ENCODE measurements at places on chromosomes 3 and 15.

DNA sequence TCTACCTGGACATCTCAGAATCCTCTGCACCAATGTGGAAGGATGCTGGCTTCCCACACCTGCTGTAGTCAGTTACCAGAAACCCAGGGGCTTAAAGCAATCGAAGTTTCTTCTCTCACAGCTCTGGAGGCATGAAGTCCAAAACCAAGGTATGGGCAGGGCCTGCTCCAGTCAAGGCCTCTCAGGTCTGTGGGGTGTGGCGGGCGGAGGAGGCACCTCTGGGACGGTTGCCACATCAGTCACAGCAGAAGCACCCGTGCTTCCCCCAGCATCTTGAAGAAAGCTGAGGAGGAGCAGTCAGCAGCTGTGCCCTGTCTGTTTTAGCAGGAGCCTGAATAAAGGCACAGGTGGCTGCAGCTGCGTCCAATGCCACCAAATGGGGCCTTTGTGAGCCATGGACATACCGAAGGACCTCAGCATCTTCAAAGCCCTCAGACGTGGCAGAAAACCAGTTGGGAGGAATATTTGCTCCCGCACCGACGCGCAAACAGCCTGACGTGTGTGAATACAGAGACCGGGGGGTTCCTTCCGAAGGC is 68.9 kb downstream of the TFRC start:
- DNase-seq, result peak; percentile 46

GRCh38 chr3:95036526-95037021 is 973.7 kb downstream of the NSUN3 start:
- no peak for DNase-seq

- no peak for DNase-seq
Observed at GRCh38 chr15:94366781-94367180, 135.4 kb downstream of the MCTP2 start.

DNA sequence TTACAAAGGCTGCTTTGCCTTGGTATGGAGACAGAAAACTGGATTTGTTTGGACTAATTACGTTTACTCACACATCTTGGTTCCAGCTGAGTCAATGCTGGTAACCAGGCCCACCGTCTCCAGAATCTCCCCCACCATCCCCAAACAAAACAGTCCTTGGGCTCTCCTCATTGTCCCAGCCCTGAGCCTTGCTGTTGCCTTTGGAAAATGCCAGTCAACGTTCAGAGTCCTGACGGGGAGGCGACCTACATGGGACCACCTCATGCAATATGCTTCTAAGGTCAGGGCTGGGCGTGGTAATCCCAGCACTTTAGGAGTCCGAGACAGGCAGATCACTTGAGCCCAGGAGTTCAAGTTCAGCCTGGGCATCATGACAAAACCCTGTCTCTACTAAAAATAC is 85.2 kb upstream of the IQSEC1 start:
- DNase-seq, result no peak

GRCh38 chr15:85063522-85064079 is 81.9 kb downstream of the PDE8A start:
- no peak for DNase-seq

- DNase-seq, result no peak
Observed at GRCh38 chr3:5972586-5972985, 785.1 kb downstream of the EDEM1 start.

GRCh38 chr15:48176957-48177356 is 1.1 kb downstream of the MYEF2 start:
- no peak for DNase-seq

- peak; percentile 51 for DNase-seq
Observed at GRCh38 chr3:31288641-31289100, 244.1 kb upstream of the STT3B start.

DNA sequence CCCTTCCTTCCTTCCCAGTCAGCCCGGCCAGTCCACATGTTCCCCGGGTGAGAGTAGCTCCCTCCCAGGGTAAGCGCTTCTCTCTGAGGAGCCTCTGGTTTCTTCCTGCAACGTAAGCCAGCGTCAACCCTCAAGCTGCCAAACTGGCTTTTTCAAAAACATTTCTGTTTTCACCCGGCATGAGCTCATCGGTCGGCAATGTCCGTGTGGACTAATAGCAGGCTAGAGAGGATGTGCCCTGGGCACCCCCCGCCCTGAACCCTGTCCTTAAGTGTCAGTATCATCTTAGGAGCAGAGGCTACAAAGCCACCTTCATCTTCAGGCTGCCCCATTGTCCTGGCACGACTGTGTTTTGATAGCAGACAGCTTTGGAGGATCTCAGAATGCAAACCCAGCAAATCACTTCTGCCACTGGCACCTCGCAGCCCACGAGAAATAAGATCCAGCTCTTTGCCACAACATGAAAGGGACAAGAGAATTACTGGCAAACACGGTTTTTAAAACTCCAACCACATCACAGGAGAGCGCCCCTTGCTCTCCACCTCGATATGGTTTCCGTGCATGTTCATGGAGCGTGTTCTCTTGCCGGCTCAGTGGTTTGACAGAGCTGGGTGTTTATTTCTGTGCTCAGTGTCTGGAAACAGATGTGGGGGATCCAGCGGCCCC is 9.9 kb downstream of the ALDH1A3 start:
- DNase-seq, result no peak
